Stimulated activated CD8-positive, alpha-beta memory T cell treated with anti-CD3 and anti-CD28 coated beads, Interleukin-7, amount 100 ng/mL, for 24 hours (primary cell): ENCODE measurements at places on chromosomes 12 and 14.

GRCh38 chr12:14272956-14273912, 92.2 kb upstream of the ATF7IP start:
- no peak for DNase-seq

GRCh38 chr12:64093689-64094088, 128.4 kb downstream of the KICS2 start:
- no peak for DNase-seq

GRCh38 chr12:39010406-39010805, 105.0 kb upstream of the CPNE8 start:
- DNase-seq, result no peak

- DNase-seq, result no peak
These were observed 13.8 kb upstream of the ZFP36L1 start for GRCh38 chr14:68806526-68807147.

- DNase-seq, result no peak
These were observed 58.5 kb downstream of the PLXNC1 start for GRCh38 chr12:94206886-94207285.
